ENCODE measurements at places on chromosomes 2 and 18. TPM values are rescaled to one million over a fixed set of nuclear protein-coding genes. Genes with fewer than 3 reads are reported as not detected.

CD302 gene
- polyA plus RNA-seq, result 42.4 TPM

CFC1 gene
- polyA plus RNA-seq, result 0.80 TPM

LYPD6 gene
- polyA plus RNA-seq, result 1.2 TPM

CNDP1 gene
- 0.12 TPM for polyA plus RNA-seq

TSGA10 gene
- 0.79 TPM for polyA plus RNA-seq

GTF2A1L gene
- 0.03 TPM for polyA plus RNA-seq

SULT1C4 gene
- polyA plus RNA-seq, result 3.3 TPM

STPG4 gene
- polyA plus RNA-seq, result not detected

PTPRN gene
- polyA plus RNA-seq, result 0.45 TPM

RASGRP3 gene
- polyA plus RNA-seq, result 5.4 TPM

AMER3 gene
- 0.11 TPM for polyA plus RNA-seq

GDF7 gene
- 0.09 TPM for polyA plus RNA-seq

WDCP gene
- polyA plus RNA-seq, result 2.0 TPM

CYP26B1 gene
- 14.3 TPM for polyA plus RNA-seq

CCL20 gene
- 3.4 TPM for polyA plus RNA-seq

ECEL1 gene
- polyA plus RNA-seq, result 1.3 TPM

LIMS3 gene
- 0.78 TPM for polyA plus RNA-seq

CENPA gene
- polyA plus RNA-seq, result 0.19 TPM

GPAT2 gene
- polyA plus RNA-seq, result 1.6 TPM

HEATR5B gene
- 10.8 TPM for polyA plus RNA-seq

GPC1 gene
- polyA plus RNA-seq, result 22.5 TPM

MEP1B gene
- 0.02 TPM for polyA plus RNA-seq

MYOM1 gene
- polyA plus RNA-seq, result 17.2 TPM

FIGLA gene
- 0.12 TPM for polyA plus RNA-seq

ARHGEF33 gene
- polyA plus RNA-seq, result 2.4 TPM

MALL gene
- 1.8 TPM for polyA plus RNA-seq

PAX3 gene
- polyA plus RNA-seq, result 0.02 TPM

MROH2A gene
- 0.09 TPM for polyA plus RNA-seq

ABHD1 gene
- polyA plus RNA-seq, result 1.4 TPM

ZNF397 gene
- 6.9 TPM for polyA plus RNA-seq

SERPINB2 gene
- polyA plus RNA-seq, result 3.9 TPM

TSPYL6 gene
- polyA plus RNA-seq, result not detected

TANC1 gene
- 10.1 TPM for polyA plus RNA-seq

PROM2 gene
- polyA plus RNA-seq, result 3.0 TPM

SERPINB12 gene
- polyA plus RNA-seq, result not detected

ZNF2 gene
- polyA plus RNA-seq, result 1.5 TPM

FEZ2 gene
- 35.4 TPM for polyA plus RNA-seq

CNRIP1 gene
- 3.9 TPM for polyA plus RNA-seq

REG3A gene
- polyA plus RNA-seq, result 502 TPM

RAPGEF4 gene
- polyA plus RNA-seq, result 2.7 TPM

FAP gene
- 0.77 TPM for polyA plus RNA-seq

AQP12B gene
- polyA plus RNA-seq, result 159 TPM
